Activated CD8-positive, alpha-beta memory T cell treated with anti-CD3 and anti-CD28 coated beads for 1 hour (primary cell): ENCODE measurements at places on chromosomes 7 and 10.

DNA sequence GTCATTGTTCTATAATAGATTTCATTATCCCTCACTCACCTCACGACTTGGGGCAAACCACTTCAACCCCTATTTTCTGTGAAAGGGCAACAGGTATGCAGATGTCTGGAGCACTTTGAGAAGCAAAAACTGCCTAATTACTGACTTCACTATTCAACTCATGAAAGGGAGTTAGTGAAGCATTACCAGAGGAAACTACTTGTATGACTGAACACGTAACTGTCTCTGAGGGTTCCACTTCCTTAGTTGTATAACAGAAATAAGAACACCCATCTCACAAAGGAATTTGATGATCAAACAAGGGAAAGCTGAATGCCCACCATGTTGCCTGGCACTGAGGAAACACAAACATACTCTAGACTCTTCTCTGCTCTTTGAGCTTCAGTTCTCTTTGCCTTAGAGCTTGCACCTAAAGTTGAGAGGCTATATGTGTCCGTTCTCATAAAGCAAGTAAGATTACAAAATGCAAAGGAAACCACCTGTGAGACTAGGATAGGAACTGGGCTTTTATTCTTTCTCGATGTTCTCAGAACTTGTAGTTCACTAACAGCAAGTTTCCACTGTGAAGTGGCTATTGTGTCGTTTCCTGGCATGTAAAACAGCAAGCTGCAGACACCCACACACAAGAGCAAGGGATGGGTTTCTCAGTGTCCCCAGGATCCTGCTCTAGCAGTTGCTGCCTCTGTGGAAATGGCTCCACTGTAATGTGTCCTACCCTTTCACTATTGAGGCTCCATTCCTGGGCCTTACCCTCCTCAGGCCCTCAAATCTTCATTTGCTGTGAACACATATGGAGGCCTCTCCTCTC is 2.6 kb downstream of the TMEM243 start:
- no peak for DNase-seq

DNA sequence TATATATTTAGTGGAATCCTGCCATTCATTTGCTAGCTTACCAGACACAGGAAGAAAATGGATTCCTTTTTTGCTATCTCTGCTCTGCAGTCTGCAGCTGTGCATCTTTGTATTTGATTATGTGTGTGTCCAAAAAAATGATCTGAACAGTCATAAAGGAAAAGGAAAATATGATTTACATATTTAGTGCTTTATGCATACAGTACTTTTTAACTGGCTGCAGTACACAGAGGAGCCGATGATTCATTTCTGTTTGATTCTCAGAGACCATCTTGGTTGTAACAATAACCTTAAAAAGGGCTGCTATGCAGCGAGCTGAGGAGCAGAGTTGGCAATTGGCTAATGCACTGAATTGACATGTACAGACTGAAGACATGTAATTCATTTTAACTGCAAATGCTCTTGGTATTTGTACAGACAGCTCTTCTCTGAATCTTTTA is 151.3 kb upstream of the FZD1 start:
- no peak for DNase-seq

GRCh38 chr10:74705358-74705980 is 120.9 kb upstream of the KAT6B start:
- DNase-seq: no peak

- DNase-seq: no peak
Measured at GRCh38 chr10:21532694-21533466, 1.2 kb upstream of the MLLT10 start.

DNA sequence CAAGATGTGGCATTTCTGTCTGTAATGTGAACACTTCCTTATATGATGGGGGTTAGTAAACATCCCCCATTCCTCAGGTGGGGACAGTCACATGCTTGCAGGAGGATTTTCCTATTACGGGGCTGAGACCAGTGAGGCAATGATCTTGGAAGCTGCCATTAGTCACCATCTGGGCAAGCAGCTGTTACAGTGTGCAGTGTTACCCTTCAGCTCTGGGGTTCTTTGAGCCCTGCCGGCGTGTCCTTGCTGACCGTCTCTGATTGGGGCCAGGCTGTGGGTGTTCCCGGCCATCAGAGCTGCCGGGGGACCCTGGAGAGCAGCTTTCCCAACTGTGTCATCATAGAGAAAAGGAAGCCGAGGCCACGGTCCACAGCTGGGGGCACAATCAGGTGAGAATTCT is 126.8 kb upstream of the FAM20C start:
- no peak for DNase-seq

DNA sequence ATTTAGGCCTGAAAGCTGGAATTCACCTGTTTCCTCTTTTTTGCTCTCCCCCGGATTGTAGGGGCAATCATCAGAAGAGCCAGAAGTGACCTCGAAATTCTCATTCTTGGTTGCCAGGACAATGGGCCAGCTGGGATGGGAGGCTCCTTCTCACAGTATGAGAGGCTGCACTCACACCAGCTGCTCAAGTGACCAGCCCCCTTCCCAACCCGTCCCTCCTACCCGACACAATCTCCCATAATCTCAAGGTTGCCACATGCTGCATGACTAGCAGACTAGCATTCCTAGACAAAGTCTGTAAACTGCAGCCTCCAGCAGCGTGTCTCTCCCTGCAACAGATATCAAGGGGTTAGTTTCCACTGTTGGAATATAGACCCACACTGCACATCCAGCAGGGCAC is 110.3 kb downstream of the C1GALT1 start:
- DNase-seq: no peak

- no peak for DNase-seq
Measured at GRCh38 chr7:6293202-6293601, 20.8 kb upstream of the CYTH3 start.

DNA sequence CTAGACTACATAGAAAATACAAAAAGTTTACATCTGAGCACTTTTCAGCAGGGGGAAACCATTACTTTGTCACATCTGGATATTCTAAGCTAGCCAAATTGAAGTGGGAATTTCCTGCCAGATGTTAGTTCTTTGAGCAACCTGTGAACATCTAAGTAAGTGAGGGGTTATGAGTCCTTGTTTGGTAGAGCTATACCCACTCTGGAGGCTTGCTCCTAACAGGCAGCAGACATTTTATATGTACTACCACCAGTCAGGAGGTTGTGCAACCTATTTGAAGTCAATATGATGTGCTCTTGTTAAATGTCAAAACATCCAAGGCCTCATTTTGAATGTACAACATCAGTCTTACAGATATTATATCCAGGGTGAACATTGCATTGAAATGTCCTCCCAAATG is 143.3 kb upstream of the KAT6B start:
- no peak for DNase-seq
